ENCODE measurements at places on chromosomes 1 and 21. TPM values are rescaled to one million over a fixed set of nuclear protein-coding genes. Genes with fewer than 3 reads are reported as not detected.

Gene KRTAP12-1
- total RNA-seq: not detected

DNA sequence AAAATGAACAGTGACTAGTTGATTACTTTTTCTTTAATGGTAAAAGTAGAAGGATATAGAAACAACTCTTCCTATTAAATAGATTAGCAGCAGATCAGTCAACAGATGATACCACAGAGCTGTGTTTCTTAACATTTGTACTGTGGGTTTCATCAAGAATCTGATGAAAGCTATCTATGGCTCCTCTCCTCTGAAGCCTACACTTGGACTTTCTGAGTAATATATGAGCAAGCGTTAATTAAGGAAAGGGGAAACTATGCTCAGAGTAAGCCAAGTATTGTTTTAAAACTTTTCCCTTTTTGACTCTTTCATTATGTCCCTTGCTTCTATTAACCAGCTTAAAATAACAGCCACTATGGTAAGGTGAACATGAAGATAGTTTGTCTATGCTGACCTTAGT is 10.8 kb downstream of the ARID4B start:
- H3K27ac ChIP-seq: no peak overlapping the region
- H3K27me3 ChIP-seq: no peaks in the 10 kb centered on the region
- DNase-seq: no peak
- no peak overlapping the region for H3K4me3 ChIP-seq
- peaks cover 14% of the 10 kb centered on the region for H3K36me3 ChIP-seq

GRCh38 chr1:230857822-230858221 is 10.5 kb downstream of the C1orf198 start:
- peaks cover 39% of the 10 kb centered on the region for H3K36me3 ChIP-seq
- no peak overlapping the region for H3K4me3 ChIP-seq
- peaks cover 75% of the 10 kb centered on the region for H3K4me1 ChIP-seq
- no peak for DNase-seq
- H3K27me3 ChIP-seq: no peaks in the 10 kb centered on the region

GRCh38 chr1:118210051-118210722 is 25.2 kb upstream of the SPAG17 start:
- H3K27me3 ChIP-seq: no peaks in the 10 kb centered on the region
- H3K4me3 ChIP-seq: no peak overlapping the region
- no peaks in the 10 kb centered on the region for H3K4me1 ChIP-seq
- no peaks in the 10 kb centered on the region for H3K36me3 ChIP-seq
- no peak for DNase-seq
- H3K27ac ChIP-seq: no peak overlapping the region

Gene CA6
- not detected for total RNA-seq

GRCh38 chr1:30104551-30104950 is 618.8 kb downstream of the MATN1 start:
- H3K4me3 ChIP-seq: no peak overlapping the region
- no peaks in the 10 kb centered on the region for H3K36me3 ChIP-seq
- peaks cover 38% of the 10 kb centered on the region for H3K27me3 ChIP-seq
- no peak for DNase-seq
- no peak overlapping the region for H3K27ac ChIP-seq
- no peaks in the 10 kb centered on the region for H3K4me1 ChIP-seq

DNA sequence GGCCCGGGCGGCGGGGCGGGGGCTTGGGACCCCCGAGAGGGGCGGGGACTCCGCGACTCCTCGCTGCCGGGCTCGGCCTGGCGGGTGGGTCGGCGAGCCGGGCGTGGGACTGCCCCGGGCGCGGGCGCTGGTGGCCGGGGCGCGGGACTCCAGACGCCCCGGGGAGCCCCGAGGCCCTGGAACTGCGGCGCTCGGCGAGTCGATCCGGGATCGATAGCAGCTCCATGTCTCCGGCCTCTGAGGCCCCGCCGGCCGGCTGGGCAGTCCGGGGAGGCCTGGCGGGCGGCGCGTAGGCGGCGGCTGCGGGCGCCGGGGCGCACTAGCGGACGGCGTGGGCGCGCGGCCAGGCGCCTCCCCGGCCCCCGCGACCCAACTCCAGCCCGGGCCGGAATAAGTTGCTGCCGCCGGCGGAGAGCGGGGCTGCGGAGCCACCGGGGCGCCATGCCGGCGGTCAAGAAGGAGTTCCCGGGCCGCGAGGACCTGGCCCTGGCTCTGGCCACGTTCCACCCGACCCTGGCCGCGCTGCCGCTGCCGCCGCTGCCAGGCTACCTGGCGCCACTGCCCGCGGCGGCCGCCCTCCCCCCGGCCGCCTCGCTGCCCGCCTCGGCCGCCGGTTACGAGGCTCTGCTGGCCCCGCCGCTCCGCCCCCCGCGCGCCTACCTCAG is 400 bp downstream of the SAMD11 start:
- DNase-seq: no peak
- H3K27me3 ChIP-seq: peaks cover 79% of the 10 kb centered on the region
- no peak overlapping the region for H3K27ac ChIP-seq
- no peak overlapping the region for H3K4me3 ChIP-seq

DNA sequence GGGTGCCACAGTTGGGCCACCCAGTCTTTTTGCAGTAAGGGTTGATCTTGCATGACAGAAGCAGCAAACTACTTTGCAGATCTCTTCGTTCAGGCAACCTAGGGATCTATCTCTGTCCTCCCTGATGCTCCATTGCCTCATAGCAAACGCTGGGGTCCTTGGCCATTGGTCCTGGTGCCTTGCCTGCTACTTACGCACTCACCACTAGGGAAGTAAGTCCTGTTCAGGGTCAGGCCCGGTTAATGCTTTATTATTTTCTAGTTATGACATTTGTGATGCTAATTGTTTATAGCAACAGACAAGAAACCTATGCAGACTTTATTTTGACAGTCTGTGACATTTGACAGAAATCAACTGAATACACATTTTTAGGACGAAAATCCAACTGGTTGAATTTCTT is 326.5 kb upstream of the FMN2 start:
- no peak overlapping the region for H3K4me3 ChIP-seq
- H3K27me3 ChIP-seq: no peaks in the 10 kb centered on the region

Gene C4BPA
- not detected for total RNA-seq

- no peak for DNase-seq
- no peak overlapping the region for H3K27ac ChIP-seq
- H3K4me3 ChIP-seq: no peak overlapping the region
- H3K4me1 ChIP-seq: peaks cover 22% of the 10 kb centered on the region
- H3K36me3 ChIP-seq: no peaks in the 10 kb centered on the region
These were observed 2.7 kb upstream of the LPGAT1 start for GRCh38 chr1:211833174-211833820.

DNA sequence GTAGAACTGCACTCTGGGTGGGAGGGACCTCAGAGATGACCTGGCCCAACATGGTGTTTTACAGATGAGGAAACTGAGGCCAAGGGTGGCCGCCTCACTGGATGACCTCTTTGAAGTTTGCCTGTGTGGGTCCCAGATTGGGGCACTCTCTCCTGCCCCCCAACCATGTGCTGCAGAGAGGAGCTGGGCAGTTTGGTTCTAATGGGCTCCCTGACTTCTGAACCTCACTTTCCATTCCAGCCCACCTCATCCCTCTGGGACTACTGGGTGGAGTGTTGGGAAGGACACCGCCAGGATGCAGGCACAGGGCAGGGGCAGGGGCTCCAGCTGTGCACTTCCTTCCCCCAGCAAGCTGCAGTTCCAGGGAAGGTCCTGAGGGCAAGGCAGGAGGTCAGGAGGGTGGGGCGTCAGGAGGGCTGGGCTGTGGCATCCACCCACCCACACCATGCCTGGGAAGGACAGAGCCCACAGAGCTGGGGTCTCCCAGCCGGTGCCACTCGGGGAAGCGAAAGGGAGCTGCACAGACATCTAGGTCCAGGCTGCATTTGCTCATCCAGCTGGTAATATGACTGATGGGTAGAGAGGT is 10.3 kb upstream of the EPS8L3 start:
- no peak overlapping the region for H3K27ac ChIP-seq
- peaks cover 3% of the 10 kb centered on the region for H3K27me3 ChIP-seq
- H3K4me3 ChIP-seq: no peak overlapping the region
- peaks cover 23% of the 10 kb centered on the region for H3K4me1 ChIP-seq
- no peaks in the 10 kb centered on the region for H3K36me3 ChIP-seq

- no peaks in the 10 kb centered on the region for H3K4me1 ChIP-seq
- no peaks in the 10 kb centered on the region for H3K27me3 ChIP-seq
- H3K27ac ChIP-seq: peak overlapping the region; percentile 53
- H3K4me3 ChIP-seq: no peak overlapping the region
- DNase-seq: no peak
These were observed 24.0 kb upstream of the ADAM30 start for GRCh38 chr1:119920104-119920968.

Gene PLA2G2A
- not detected for total RNA-seq

- peak overlapping the region; percentile 39 for H3K27ac ChIP-seq
- no peaks in the 10 kb centered on the region for H3K36me3 ChIP-seq
- H3K27me3 ChIP-seq: no peaks in the 10 kb centered on the region
These were observed 227.7 kb downstream of the KAZN start for GRCh38 chr1:14826172-14826636.

- no peak for DNase-seq
- H3K36me3 ChIP-seq: peaks cover 8% of the 10 kb centered on the region
- H3K4me3 ChIP-seq: no peak overlapping the region
- no peaks in the 10 kb centered on the region for H3K4me1 ChIP-seq
- no peak overlapping the region for H3K27ac ChIP-seq
These were observed 34.5 kb upstream of the ACTRT2 start for GRCh38 chr1:2986549-2987305.

Gene ASCL5
- not detected for total RNA-seq

Gene DFFA
- 54.0 TPM for total RNA-seq

- no peaks in the 10 kb centered on the region for H3K27me3 ChIP-seq
- peak overlapping the region; percentile 46 for H3K27ac ChIP-seq
- DNase-seq: no peak
- H3K36me3 ChIP-seq: peaks cover 24% of the 10 kb centered on the region
- H3K4me1 ChIP-seq: no peaks in the 10 kb centered on the region
These were observed 17.5 kb downstream of the LRRC41 start for GRCh38 chr1:46285730-46286477.

Gene MMEL1
- total RNA-seq: 0.84 TPM

- H3K27ac ChIP-seq: no peak overlapping the region
- no peak for DNase-seq
- no peak overlapping the region for H3K4me3 ChIP-seq
These were observed 15.9 kb downstream of the NUF2 start for GRCh38 chr1:163337631-163338030.

Gene ATAD3B
- total RNA-seq: 45.1 TPM

GRCh38 chr1:157539568-157539967 is 12.7 kb downstream of the FCRL5 start:
- no peaks in the 10 kb centered on the region for H3K36me3 ChIP-seq
- no peak for DNase-seq
- H3K4me1 ChIP-seq: no peaks in the 10 kb centered on the region
- H3K4me3 ChIP-seq: no peak overlapping the region
- H3K27ac ChIP-seq: no peak overlapping the region
- H3K27me3 ChIP-seq: peaks cover 66% of the 10 kb centered on the region

- H3K27ac ChIP-seq: no peak within 1 kb of the TSS
- no peaks in the 10 kb centered on the region for H3K36me3 ChIP-seq
- peak; percentile 14 for DNase-seq
- peaks cover 5% of the 10 kb centered on the region for H3K4me1 ChIP-seq
These were observed at the start of gene LRRC38 for GRCh38 chr1:13513895-13514546. Gene LRRC38 (minus strand): TSS chr1:13514003. CDS start chr1:13513593, 410 bp downstream.

DNA sequence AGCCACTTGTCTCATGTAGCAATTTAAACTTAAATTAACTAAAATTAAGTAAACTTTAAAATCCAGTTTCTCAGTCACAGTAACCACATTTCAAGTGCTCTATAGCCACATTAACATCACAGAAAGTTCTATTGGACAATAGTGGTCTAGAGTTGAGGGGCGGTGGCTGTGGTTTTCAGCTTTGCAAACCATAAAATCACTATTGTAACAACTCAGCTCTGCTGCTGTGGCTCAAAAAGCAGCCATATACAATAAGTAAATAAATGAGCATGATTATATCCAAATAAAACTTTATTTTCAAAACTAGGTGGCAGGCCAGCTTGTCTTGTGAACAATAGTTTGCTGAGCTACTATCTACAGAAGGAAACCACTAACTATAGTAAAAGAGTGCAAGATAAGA is 43.4 kb upstream of the C1orf53 start:
- H3K27me3 ChIP-seq: no peaks in the 10 kb centered on the region
- H3K36me3 ChIP-seq: no peaks in the 10 kb centered on the region
- no peaks in the 10 kb centered on the region for H3K4me1 ChIP-seq
- no peak overlapping the region for H3K27ac ChIP-seq
- DNase-seq: no peak
- no peak overlapping the region for H3K4me3 ChIP-seq

DNA sequence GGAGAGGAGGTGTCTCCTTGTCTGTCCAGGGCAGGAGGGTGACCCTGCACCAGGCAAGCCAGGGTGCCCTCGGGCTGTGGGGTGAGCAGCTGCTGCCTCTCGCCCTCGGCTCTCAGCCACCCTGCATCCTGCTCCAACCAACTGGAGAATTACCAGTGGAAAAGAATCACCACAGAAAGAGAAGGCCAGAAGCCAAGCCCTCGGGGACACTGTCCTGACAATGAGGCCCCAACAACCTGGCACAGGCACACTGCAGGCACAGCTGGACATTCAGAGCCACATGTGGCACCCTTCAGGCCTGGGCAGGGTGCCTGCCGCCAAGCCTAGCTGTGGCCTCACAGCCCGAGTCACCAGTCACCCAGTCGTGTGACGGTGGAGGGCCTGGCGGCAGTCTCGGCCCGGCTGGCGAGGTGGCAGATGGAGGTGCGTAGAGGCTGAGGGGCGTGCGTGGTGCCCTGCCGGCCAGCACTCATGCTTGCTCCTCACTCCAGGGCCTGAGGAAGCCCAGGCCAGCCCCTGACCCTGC is 12.0 kb downstream of the MEGF6 start:
- H3K4me1 ChIP-seq: peaks cover 17% of the 10 kb centered on the region
- no peaks in the 10 kb centered on the region for H3K27me3 ChIP-seq
- no peak for DNase-seq
- no peak overlapping the region for H3K4me3 ChIP-seq
- H3K27ac ChIP-seq: peak overlapping the region; percentile 27

Gene TNFAIP8L2
- total RNA-seq: not detected

Gene CYP2J2
- total RNA-seq: 1.3 TPM

Gene ETV3L
- total RNA-seq: 0.23 TPM

DNA sequence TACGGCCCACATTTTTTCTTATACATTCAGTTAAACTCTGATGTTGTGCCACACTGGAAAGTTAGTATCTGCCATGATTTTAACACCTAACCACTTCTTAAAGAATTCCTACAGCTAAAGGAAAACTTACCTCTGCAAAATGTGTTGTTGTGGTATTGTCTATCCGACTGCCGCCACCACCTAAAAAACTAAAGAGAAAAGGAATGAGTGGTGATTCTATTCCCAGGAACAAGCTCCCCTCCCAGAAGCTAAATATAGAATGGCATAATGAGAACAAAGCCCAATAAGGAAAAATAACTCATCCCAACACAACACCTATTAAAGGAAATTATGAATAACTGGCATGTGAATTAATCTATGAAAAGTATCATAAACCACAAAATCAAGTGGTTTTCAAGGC is 39.5 kb downstream of the RNF115 start:
- no peaks in the 10 kb centered on the region for H3K27me3 ChIP-seq
- no peak for DNase-seq
- H3K36me3 ChIP-seq: no peaks in the 10 kb centered on the region
- H3K4me1 ChIP-seq: no peaks in the 10 kb centered on the region

Gene OR2T11
- total RNA-seq: not detected

Gene RIPPLY3
- 3.2 TPM for total RNA-seq

- no peak overlapping the region for H3K4me3 ChIP-seq
- no peaks in the 10 kb centered on the region for H3K36me3 ChIP-seq
- no peaks in the 10 kb centered on the region for H3K4me1 ChIP-seq
- no peak overlapping the region for H3K27ac ChIP-seq
- no peak for DNase-seq
These were observed 14.0 kb upstream of the IFI44L start for GRCh38 chr1:78606274-78606673.

GRCh38 chr1:206935491-206936067 is 10.7 kb downstream of the PIGR start:
- no peaks in the 10 kb centered on the region for H3K36me3 ChIP-seq
- no peaks in the 10 kb centered on the region for H3K4me1 ChIP-seq

- no peak for DNase-seq
- no peaks in the 10 kb centered on the region for H3K4me1 ChIP-seq
- peaks cover 69% of the 10 kb centered on the region for H3K27me3 ChIP-seq
These were observed 22.3 kb downstream of the KCND3 start for GRCh38 chr1:111967067-111967690.
